Activated CD8-positive, alpha-beta memory T cell treated with anti-CD3 and anti-CD28 coated beads, Interleukin-2, amount 50 U/mL, for 48 hours (primary cell): ENCODE measurements at places on chromosomes 11 and 22.

- no peak for DNase-seq
Observed at GRCh38 chr22:27435844-27436576, 365.5 kb downstream of the MN1 start.

DNA sequence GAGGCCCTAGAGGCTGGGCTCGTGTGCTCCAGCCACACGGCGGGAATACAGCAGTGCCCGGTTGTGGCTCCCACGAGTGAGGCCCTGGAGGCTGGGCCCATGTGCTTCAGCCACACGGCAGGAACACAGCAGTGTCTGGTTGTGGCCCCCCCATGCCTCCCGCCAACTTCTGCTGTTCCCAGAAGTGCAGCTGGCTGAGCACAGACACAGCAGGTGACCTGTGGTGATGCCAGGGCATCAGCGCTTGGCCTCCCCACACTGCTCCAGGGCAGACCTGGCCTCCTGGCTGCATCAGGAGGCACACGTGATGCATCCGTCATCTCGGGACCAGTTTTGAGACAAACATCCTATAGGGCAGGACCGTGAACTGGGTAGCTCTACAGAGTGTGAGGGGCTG lies 110.3 kb downstream of the KCNQ1OT1 start:
- DNase-seq: no peak

DNA sequence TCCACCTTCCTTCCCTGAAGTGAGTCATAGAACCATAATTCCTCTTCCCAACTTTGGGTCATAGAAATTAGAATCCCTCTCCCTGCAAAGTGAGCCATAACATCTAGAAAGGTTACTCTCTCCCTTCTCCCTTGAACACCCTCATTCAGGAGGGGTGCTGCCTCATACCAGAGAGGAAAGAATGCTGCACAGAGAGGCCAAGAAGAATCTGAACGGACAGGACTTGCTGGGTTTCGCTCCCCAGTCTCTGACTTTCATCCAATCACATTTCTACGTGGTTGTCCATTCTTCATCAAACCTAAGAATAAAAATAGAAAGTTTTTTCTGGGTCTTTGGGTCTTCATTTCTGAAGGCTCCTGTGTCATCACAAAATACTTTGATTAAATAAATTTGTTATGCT lies 31.0 kb upstream of the BIRC3 start:
- no peak for DNase-seq

GRCh38 chr22:18935889-18936529 lies at the start of gene PRODH:
Gene PRODH, minus strand, starts transcription at chr22:18936293. Its CDS starts 6 bp downstream, at chr22:18936287.
- no peak for DNase-seq
